Foreskin keratinocyte (primary cell): ENCODE measurements at places on chromosomes 2 and 18.

DNA sequence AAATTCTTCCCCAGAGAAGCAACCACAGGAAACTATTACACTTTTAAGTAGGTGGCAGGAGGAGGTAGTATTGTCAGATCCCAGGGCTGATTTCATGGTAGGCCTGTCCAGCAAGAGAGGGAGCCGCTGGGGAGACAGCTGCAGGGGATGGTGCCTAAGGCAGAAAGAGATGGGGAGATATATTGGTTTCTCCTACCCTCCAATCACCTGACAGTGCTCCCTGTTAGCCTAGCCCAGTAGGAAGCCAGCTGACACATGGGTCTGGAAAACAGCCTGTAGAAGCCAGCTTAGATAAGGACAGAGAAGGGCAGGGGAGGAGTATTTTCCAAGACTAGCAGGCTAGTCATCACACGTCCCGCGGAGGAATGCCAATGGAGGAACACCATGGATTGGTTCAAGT is 8.2 kb upstream of the SPOPL start:
- DNase-seq: no peak

- no peak for DNase-seq
Observed at GRCh38 chr2:240782221-240782885, 37.7 kb downstream of the KIF1A start.

DNA sequence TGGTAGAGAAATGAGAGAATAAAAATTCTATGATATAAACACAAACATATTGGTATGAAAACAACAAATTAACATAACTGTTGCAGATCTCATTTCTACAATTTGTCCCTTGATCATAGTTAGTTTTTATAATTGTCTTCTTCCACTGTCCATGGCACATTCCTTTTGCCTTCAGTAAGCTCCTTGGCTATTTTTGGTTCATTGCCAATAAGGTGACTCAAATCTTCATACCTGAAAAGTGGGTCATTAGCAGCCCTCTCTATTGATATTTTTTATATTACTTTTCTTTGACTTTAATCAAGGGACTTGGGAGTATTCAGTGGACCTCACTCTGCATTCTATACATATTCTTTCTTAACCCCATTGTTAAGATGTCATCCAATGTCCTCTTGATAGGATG is 552.9 kb downstream of the TDRD15 start:
- peak; percentile 39 for DNase-seq

DNA sequence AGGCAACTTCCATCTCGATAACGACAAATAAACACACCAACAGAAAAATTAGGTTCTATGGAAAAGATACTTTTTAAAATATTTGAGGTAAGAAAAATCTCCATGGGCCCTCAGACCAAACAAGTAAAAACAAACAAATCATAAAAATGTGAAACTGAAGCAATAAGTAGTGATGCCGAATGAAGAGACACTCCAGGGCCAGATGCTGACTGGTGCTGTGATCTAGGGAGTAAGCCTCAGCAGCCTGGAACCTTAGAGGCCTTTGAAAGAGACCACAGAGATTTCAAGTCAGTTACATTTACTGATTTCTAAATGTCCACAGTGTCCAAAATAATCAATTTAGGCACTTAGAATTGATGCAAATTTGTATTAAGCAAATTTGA is 1144.7 kb downstream of the CNTNAP5 start:
- DNase-seq: no peak

DNA sequence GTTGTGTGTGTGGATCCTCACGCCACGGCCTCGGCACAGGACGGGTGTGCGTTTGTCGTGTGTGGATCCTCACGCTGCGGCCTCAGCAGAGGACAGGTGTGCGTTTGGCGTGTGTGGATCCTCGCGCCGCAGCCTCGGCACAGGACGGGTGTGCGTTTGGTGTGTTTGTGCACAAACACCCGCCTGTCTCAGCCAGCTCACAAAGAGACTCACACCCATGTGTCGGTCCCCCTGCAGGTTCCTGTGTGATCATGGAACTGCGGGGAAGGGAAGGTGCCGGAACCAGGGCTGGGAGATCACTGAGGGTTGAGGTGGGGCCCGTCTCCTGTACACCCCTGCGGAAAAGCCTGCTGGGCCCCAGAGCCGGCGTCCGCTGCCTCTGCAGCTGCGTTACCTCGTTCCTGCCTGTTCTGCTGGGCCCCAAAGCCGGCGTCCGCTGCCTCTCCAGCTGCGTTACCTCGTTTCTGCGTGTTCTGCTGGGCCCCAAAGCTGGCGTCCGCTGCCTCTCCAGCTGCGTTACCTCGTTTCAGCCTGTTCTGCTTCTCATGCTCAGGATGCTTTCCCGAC is 53.6 kb downstream of the CTDP1 start:
- DNase-seq: no peak

DNA sequence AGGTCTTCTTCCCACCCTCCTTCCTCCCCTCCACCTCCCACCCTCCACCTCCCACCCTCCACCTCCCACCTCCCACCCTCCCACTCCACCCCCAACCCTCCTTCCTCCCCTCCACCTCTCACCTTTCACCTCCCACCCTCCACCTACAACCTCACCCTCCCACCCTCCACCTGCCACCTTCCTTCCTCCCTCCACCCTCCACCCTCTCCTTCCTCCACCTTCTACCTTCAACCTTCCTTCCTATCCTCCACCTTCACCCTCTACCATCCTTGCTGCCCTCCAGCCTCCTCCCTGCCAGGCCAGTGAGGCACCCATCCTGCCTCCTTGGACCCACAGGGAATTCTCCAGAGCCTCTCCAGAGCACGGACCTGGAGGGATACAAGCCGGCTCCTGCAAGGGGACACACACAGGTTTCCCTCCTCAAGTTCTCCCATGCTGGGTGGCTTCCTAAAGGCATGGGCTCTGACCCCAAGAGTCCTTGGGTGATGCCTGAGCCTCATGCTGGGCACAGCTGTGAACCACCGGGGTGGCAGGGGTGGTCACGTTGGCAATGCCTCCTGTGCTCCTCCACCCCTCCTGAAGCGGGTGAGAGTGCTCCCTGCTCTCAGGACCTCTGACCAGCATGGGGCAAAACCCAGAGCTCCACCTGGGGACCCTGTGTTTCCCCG is 293.0 kb downstream of the NDUFA10 start:
- DNase-seq: no peak

GRCh38 chr2:10457846-10458598 is 9.9 kb upstream of the ODC1 start:
- peak; percentile 71 for DNase-seq
